ENCODE measurements at places on chromosomes 16 and 17.

- no peak for DNase-seq
These were observed 49.2 kb upstream of the CACNG3 start for GRCh38 chr16:24206926-24207325.

DNA sequence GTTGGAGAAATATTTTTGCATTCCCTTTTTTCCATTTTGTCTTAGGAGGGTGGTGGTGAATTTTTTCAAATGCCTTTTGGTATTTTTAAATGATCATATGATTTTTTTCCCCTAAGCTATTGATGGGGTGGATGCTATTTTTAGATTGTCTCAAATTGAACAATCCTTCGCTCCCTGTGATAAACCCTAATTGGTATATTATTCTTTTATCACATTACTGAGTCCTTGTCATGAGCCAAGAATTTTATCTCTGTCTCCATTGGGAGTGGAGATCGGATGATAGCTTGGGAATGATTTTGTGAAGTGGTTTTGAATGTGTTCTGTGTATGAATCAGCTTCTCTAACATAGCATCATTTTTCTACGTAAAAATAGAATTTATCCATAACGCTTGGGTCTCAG, 15.4 kb downstream of the NECAB2 start:
- no peak for DNase-seq

DNA sequence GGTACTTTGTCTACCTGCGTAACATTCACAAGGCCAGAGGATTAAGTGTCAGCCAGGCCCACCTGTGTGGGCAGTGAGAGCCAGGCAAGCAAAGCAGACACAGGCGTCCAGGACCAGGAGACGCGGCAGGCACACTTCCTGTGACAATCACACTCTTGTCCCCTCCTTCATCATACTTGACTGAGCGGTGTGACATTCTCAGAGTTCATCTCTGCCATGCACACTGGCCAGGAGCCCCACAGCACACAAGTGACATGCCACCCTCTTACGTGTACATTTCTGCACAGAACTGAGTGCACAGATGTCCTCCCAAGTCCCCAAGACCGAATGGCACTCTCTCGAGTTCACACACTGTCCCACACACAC, 8.7 kb downstream of the PPP1R9B start:
- DNase-seq = no peak

GRCh38 chr17:41593306-41593981, 6.7 kb upstream of the KRT14 start:
- no peak for DNase-seq

DNA sequence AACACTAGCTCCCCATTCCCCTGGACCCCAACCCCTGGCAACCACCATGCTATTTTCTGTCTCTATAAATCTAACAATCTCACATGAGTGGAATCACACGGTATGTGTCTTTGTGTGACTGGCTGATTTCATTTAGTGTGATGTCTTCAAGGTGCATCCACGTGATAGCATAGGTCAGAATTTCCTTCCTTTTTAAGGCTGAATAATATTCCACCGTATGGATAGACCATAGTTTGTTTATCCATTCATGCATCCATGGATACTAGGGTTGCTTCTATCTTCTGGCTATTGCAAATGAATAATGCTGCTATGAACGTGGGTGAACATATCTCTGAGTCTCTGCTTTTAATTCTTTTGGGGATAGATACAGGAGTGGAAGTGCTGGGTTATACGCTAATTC, 43.9 kb downstream of the TMEM235 start:
- no peak for DNase-seq

GRCh38 chr16:28609631-28610594, at the start of gene SULT1A1:
SULT1A1 (minus strand) TSS chr16:28610044; CDS start chr16:28608855, 1,189 bp downstream.
- DNase-seq = no peak

DNA sequence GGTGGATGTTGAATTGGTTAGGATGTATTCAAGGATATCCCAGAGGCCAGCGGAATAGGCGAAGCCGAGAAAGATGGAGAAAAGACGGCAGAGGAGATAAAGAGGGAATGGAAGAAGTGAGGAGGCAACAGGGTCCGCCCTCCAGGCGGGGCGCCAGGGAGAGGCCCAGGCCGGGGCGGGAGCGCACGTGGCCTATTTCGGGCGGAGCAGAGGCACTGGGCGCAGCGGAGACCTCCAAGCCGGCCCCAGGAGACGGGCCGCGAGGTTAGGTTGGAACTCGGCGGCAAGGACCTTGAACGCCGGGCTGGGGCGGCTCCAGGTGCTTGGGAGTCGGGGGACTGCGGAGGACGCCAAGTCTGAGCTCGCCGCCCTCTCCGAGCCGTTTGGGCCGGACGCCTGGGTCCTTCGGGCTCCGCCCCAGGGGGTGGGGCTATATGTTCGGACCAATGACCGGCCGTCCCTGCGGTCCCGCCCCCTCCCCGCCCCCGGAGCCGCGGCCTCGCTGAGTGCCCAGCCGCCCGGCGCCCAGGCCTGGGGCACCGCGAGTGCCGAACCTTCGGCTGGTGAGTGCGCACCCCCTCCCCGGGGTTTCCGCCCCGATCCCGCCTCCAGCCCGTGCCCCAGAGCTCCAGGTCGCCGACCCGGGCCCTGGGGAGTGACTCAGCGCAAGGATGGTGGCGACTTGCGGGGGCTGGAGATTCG, at the start of gene ZNF771:
Gene ZNF771 (plus strand): TSS at position 505 of the 702 bp plus-strand sequence. CDS start 448 bp downstream, outside the sequence.
- DNase-seq = peak; percentile 93

DNA sequence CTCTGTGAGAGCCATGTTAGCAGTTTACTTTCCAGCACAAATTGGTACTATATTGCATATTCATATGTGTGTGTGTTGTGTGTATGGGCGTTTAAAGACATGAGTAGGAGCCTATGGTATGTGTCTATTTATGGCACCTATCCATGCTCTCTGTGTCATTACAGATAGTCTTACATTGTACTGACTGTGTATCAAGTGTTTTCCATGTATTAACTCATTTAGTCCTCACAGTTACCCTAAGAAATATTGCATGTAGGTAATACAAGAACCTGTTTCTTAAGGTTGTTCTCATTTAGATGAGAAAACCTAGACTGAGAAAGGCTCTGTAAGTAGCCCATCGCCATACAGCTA, 1.6 kb downstream of the ALG1 start:
- no peak for DNase-seq

DNA sequence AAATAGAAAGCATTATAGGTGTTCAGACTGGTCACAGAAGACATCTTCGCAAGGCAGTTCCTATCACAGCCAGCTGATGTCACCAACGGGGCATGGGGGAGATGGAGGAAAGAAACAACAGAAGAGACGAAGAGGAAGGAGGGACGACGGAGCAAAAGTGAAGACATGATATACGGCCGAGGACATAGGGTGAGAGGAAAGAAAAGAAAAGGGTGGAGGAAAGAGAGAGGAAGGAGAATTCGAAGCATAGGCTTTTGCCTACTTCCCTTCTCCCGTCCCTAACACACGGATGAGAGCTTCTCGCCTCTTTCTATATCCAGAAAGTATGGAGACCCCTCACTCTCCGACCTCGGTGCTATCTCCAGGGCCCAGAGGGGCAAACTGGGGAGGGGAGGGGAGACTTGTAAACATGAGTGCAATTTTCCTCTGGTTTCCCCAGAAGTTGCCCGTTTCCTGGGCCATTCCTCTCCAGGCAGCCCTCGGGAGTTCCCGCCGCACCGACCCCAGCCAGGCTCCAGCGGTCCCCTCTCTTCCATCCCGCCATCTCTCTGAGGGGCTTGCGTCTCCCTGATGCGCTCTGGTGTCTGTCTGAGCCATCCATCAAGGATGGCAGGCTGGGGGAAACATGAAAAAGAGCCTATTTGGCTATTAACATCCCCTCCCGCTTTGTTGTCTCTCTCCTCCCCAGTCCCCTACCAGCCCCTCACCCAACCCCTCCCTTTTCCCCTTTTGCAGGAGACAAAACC, 26.0 kb downstream of the COPZ2 start:
- peak; percentile 56 for DNase-seq

DNA sequence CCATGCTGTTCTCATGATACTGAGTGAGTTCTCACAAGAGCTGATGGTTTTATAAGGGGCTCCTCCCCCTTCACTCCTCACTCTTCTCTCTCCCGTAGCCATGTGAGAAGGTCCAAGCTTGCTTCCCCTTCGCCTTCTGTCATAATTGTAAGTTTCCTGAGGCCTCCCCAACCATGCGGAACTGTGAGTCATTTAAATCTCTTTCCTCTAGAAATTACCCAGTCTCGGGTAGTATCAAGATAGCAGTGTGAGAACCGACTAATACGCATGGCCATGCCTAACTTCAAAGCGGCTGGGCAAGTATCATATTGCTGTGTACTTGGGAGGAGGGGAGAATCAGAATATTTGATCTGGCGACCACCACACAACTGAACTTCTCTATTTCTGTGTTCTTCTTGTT, 88.3 kb downstream of the PRKCB start:
- no peak for DNase-seq

DNA sequence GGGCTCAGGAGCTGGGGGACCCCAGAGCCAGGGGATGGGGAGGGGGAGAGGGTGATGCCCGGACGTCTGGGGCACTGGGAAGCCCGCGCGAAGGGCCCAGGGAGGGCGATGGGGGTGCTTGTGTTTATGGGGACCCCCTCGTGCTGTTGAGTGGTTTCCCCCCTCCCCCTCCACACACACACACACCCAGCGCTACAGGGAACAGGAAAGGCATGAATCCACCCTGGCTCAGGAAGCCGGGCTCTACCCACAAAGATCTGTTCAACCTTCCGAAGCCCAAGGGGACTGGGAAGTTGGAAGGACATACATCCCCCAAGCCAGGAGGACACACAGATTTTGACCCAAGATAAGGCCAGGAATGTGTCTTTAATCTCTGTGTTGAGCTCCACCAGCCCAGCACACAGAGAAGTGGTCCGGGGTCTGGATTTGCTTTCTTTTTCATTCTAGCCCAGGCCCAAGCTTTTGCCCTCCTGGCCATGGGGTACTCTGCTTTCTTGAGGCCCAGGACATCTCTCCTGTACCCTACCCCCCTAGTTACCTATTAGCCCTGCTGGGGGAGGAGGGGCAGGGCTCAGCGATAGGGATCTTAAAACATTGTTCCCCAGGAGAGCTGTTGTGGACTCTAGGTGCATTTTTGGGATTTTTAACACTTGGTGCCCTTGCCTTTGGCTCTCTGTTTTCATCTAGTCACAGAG, 1.2 kb downstream of the UBALD2 start:
- DNase-seq = peak; percentile 27

- DNase-seq = no peak
These were observed 43.8 kb downstream of the ELAC2 start for GRCh38 chr17:12974005-12974531.

DNA sequence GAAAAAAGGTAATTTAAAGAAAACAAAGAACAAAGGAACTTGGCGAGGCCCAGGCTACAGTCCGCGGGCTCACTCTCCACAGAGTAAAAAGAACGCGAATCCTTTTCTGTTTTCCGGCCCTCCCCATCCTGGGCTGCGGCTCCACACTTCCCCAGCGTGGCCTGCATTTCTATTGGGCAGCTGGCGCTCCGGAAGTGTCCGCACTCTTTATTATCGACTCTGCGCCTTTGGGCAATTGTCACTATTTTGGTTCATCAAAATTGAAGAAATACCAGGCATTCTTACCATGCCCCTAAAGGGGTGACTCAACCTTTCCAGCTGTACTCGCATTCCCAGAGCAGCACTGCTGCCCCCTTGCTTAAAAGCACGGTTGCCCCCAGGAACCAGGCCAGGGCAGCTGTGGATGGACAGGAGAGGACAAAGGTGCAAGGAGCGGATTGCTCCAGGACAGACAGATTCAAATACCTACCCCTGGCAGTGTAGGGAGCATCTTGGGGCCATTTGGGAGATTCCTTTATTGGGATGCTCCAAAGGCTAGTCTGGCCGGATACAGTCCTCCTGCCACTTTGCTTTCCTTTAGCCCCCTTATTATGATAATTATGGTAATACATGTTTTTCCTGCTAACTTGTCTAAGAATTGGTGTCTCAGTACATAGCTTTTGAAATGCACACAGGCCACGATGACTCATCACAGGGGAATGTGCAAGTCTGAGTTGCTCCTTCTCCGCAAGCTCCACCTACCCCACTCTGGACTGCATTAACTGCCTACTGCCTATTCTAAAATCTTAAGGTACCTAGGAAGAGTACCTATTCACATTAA, 985 bp upstream of the SLFN12 start:
- peak; percentile 80 for DNase-seq

DNA sequence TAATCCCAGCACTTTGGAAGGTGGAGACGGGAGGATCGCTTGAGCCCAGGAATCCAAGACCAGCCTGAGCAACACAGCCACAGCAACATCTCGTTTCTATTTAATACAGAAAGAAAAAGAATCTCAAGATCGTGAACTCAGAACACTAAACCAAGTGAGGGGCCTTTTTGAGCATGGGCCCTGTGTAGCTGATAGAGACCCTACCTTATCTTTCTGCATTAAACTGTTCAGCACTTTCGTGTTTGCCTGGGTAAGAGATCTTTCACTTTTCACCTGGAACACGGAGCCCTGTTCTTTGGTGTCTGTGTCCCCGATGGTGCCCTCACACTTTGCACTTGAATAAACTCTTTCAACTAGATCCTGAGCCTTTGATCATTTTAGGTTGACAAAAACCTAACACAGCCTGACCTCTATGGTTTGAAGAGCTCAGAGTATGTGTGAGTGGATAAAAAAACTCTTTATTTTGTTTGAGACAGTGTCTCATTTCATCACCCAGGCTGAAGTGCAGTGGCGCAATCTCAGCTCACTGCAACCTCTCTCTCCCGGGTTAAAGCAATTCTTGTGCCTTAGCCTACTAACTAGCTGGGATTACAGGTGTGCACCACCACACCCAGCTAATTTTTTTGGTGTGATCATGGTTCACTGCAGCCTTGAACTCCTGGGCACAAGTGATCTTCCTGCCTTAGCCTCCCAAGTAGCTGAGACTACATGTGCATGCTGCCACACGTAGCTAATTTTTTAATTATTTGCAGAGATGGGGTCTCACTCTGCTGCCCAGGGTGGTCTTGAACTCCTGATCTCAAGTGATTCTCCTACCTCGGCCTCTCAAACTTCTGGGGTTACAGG, 83.8 kb upstream of the GRIN2A start:
- no peak for DNase-seq

DNA sequence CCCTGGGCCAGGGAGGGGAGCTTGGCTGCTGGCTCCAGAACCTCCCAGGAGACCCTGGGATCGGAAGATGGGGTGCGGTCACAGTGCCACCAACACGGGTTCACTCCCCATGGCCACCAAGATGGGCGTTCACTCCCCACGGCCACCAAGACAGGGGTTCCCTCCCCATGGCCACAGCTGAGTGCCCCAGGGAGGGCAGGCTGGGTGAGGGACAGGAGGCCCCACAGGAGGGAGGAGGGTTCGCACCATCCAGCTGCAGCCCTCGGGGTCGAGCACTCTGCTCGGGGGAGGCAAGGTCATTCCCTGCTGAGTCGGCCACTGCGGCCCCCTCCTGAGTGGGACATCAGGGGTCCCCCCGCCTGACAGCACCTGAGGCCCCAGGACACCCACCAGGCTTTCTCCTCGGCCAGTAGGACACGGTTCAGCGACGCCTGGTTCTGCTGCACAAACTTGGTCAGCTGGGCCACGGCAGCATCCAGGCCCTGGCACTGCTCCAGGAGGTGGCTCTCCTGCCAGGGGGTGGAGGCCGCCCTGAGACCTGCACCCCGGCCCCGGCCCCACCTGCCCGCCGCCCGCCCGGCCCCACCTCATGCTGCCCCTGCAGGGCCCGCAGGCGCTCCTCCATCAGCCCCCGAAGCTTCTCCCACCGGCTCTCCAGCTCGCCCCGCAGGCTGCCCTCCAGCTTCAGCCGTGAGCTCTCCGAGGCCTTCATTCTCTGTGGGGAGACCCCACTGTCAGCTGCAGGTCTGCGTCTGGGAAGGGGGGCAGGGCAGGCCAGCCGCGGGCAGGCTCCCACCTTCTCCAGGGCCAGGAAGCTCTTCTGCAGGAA, 5.9 kb downstream of the CCDC154 start:
- no peak for DNase-seq
